ENCODE measurements at places on chromosomes 4 and X.

- DNase-seq, result no peak
Measured at GRCh38 chr4:40121515-40121914, 64.9 kb downstream of the N4BP2 start.

- no peak for DNase-seq
Measured at GRCh38 chrX:35696760-35697234, 101.3 kb upstream of the MAGEB16 start.

GRCh38 chr4:54571293-54572151 lies 86.2 kb upstream of the KIT start:
- DNase-seq, result no peak

DNA sequence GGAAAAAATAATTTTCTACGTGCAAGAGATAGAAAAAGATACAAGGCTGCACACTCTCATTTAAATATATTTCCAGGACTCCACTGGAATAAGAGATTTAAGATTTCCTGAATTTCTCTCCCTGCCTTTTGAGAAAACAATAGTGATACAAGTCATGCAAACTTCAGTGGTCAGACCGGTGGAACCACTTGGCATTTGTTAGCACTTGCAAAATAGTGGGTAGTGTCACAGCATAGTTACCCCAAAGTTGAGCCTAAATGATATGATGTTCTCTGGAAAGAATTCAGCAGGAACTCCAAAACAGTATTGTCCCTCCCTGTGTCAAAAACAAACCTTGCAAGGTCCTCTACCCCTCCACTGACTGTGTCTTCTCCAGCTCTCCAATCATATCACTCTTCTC lies 102.3 kb downstream of the ANKRD50 start:
- no peak for DNase-seq

GRCh38 chrX:334331-334891 lies 15.8 kb upstream of the GTPBP6 start:
- DNase-seq, result no peak

DNA sequence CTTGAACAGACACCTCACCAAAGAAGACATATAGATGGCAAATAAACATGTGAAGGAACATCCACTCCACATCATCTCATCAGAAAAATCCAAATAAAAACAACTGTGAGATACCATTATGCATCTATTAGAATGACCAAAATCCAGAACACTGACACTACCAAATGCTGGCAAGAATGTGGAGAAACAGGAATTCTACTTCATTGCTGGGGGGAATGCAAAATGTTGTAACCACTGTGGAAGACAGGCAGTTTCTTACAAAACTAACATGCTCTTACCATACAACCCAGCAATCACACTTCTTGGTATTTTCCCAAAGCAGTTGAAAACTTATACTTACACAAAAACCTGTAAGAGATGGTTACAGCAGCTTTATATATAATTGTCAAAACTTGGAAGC lies 38.2 kb upstream of the ANTXR2 start:
- DNase-seq, result no peak

DNA sequence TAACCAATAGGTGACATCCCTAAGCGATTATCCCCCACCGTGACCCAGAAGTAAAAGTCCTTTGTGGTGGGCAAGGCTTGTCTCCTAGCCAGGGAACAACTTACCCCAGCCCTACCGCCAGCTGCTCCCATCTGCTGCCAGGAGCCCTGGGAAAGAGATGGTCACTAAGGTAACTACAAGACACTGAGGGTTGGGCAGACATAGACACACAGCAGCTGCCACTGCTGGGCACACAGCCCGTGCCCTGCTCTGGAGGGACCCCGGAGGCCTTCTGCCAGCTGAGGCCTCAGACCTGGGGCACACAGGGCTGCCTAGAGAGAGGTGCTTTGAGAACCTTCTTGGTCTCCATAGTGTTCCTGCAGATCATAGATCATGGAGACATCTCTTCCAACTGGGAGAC lies 53.0 kb upstream of the PROM1 start:
- DNase-seq, result no peak

GRCh38 chr4:98746936-98747335 lies 88.5 kb upstream of the TSPAN5 start:
- DNase-seq, result no peak
